ENCODE measurements at places on chromosomes 2 and 18. TPM values are rescaled to one million over a fixed set of nuclear protein-coding genes. Genes with fewer than 3 reads are reported as not detected.

GRCh38 chr18:22683196-22683676 lies 249.9 kb upstream of the RBBP8 start:
- no peaks in the 10 kb centered on the region for H3K27me3 ChIP-seq
- peaks cover 6% of the 10 kb centered on the region for H3K4me1 ChIP-seq
- peak overlapping the region; percentile 79 for H3K27ac ChIP-seq
- no peak overlapping the region for H3K4me3 ChIP-seq
- peak; percentile 96 for DNase-seq

- peaks cover 43% of the 10 kb centered on the region for H3K4me1 ChIP-seq
- H3K4me3 ChIP-seq: no peak overlapping the region
- H3K36me3 ChIP-seq: no peaks in the 10 kb centered on the region
- H3K27ac ChIP-seq: no peak overlapping the region
- DNase-seq: no peak
Observed at GRCh38 chr2:241279828-241280227, 35.6 kb downstream of the HDLBP start.

DNA sequence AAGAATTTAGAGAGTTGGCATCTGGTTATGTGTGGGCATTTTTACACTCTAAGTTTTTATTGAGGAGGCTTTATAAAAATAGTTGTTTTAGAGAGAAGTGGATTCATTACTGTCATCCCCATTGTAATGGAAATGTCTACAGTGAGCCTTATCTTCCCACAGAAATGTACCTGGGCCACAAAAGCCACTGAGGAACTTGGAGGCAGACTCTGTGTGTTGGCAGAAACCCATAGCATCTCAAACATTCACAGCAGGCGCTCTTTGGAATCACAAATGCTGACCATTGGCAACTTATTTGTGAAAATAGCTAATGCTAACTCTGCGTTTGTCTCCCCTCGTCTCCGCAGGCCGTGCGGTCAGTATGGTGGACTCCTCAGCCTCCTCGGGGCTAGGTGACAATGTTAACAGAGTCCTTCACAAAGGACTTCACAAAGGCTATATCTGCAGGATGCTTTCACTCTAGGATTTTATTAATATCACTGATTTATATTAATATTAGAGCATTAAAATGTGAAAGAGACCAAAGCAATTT lies 689.1 kb upstream of the POU3F3 start:
- no peak overlapping the region for H3K27ac ChIP-seq
- H3K27me3 ChIP-seq: no peaks in the 10 kb centered on the region
- no peaks in the 10 kb centered on the region for H3K4me1 ChIP-seq

- H3K36me3 ChIP-seq: no peaks in the 10 kb centered on the region
- no peak for DNase-seq
- no peak overlapping the region for H3K4me3 ChIP-seq
- H3K27me3 ChIP-seq: no peaks in the 10 kb centered on the region
- H3K27ac ChIP-seq: no peak overlapping the region
- no peaks in the 10 kb centered on the region for H3K4me1 ChIP-seq
Observed at GRCh38 chr2:118146315-118147283, 58.3 kb downstream of the INSIG2 start.

DNA sequence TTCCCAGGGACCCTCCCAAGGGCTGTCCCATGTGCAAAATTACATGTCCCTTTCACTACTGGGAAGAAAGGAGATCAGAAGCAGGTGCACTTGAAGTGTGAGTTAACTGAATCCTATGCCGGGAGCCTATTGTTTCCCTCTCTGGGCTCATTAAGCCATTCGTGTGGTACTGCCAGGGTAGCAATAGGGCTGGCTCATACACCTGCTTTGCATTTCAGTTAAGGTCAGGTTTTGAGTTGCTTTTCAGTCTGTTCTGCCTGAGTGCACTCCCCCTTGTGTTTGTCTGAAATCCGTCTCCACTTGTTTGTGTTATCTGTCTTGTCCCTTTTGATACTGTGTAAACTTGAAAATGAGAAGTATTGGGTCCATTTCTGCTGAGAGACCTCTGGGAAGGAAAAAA lies 1232.6 kb upstream of the NRXN1 start:
- H3K4me1 ChIP-seq: no peaks in the 10 kb centered on the region
- H3K4me3 ChIP-seq: no peak overlapping the region

GRCh38 chr2:199985625-199986207 lies 30.3 kb downstream of the MAIP1 start:
- no peaks in the 10 kb centered on the region for H3K36me3 ChIP-seq
- no peak overlapping the region for H3K27ac ChIP-seq
- peak; percentile 89 for DNase-seq
- H3K27me3 ChIP-seq: no peaks in the 10 kb centered on the region
- H3K4me3 ChIP-seq: no peak overlapping the region
- no peaks in the 10 kb centered on the region for H3K4me1 ChIP-seq

DNA sequence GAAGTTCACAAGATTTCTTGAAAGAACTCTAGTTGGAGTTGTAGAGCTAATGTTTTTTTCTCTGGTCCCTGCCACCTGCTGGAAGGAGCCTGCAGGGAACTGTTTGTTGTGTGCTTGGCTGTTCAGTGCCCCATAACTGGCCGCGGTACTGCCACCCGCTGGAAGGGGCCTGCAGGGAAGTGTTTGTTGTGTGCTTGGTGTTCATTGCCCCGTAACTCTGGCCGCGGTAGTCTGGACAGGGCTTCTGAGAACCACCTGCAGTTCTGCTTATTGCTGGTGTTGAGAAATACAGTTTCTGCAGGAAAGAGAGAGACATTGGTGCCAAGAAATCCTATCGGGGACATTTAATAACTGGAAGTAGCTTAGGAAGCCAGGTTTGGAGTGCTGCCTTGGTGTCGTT lies 58.1 kb downstream of the AGAP1 start:
- H3K36me3 ChIP-seq: no peaks in the 10 kb centered on the region
- DNase-seq: peak; percentile 86
- no peak overlapping the region for H3K4me3 ChIP-seq
- peaks cover 33% of the 10 kb centered on the region for H3K4me1 ChIP-seq

GRCh38 chr18:57077786-57078552 lies 68.9 kb upstream of the BOD1L2 start:
- no peaks in the 10 kb centered on the region for H3K4me1 ChIP-seq
- no peak for DNase-seq
- no peak overlapping the region for H3K27ac ChIP-seq
- no peaks in the 10 kb centered on the region for H3K36me3 ChIP-seq
- no peak overlapping the region for H3K4me3 ChIP-seq
- H3K27me3 ChIP-seq: peaks cover 15% of the 10 kb centered on the region

- no peak for DNase-seq
- H3K27ac ChIP-seq: no peak overlapping the region
- H3K27me3 ChIP-seq: no peaks in the 10 kb centered on the region
- no peaks in the 10 kb centered on the region for H3K36me3 ChIP-seq
- no peaks in the 10 kb centered on the region for H3K4me1 ChIP-seq
- no peak overlapping the region for H3K4me3 ChIP-seq
Observed at GRCh38 chr2:57598551-57598950, 448.1 kb upstream of the VRK2 start.

DNA sequence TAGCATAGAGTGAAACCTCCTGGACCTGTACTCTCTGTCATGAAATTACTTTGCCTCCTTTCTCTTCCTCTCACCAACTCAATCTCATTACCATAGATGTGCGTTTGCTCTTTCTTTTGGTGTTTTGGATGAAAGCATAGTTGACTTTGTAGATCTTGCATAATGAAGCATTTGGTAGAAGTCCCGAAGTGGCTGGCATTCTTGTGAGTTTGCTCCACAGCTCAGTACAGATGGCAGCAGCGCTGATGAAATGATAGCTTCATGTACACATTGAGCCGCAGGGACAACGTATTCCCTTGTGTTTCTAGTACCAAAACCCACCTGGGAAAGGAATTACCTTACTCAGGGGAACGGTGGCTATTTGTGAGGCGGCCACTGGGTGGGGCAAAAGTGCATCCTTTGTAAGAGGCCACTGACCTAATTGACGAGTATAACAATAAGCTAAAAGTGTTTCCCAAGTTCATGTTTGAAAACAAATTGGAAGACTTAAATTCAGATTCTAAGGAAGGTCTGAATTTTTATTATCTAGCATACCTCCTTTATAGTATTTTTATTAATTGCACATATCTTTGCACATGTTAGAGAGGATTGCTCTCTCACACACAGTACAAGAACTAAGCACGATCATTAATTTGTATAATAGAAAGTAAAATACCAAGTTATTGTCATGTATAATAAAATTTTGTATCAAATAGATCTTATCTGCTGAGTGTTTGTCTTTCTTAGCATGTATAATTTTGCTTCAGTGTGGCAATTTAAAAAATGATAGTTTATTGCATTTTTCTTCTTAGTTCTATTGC lies 25.4 kb upstream of the CDH7 start:
- DNase-seq: peak; percentile 60
- no peaks in the 10 kb centered on the region for H3K36me3 ChIP-seq
- H3K4me3 ChIP-seq: no peak overlapping the region
- H3K4me1 ChIP-seq: no peaks in the 10 kb centered on the region
- no peak overlapping the region for H3K27ac ChIP-seq
- H3K27me3 ChIP-seq: no peaks in the 10 kb centered on the region

- H3K4me1 ChIP-seq: no peaks in the 10 kb centered on the region
- no peak overlapping the region for H3K27ac ChIP-seq
- DNase-seq: no peak
- H3K4me3 ChIP-seq: no peak overlapping the region
Observed at GRCh38 chr2:198660501-198660900, 797.2 kb downstream of the SATB2 start.

DNA sequence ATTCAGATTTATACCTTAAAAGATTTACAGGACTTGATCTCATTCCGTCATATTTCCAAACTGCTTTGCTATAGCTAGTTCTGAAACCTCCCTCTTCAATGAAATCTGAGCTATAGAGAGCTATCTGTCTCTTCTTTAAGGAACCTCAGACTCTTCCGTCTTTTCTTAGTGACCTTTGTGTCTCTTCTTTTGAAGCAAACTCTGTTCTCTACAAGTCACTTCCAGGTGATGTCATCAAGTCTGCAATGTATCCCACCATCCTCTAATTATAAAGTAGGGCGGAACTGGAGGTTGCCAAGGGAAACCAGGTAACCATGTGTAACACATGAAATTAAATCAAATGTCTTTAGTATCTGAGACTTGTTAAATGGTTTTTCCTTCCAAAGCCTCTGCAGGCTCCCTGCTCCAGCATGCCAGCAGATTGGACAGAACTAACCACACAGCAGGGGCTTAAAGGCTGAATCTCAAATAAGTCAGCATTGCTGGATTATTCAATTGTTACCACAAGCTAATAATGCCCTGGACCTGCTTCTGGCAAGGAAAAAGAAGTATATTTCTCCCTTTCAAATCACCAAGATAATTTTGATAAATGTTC lies 41.2 kb upstream of the PEX13 start:
- DNase-seq: peak; percentile 17
- H3K4me3 ChIP-seq: no peak overlapping the region
- H3K36me3 ChIP-seq: no peaks in the 10 kb centered on the region
- H3K27ac ChIP-seq: peak overlapping the region; percentile 6

DNA sequence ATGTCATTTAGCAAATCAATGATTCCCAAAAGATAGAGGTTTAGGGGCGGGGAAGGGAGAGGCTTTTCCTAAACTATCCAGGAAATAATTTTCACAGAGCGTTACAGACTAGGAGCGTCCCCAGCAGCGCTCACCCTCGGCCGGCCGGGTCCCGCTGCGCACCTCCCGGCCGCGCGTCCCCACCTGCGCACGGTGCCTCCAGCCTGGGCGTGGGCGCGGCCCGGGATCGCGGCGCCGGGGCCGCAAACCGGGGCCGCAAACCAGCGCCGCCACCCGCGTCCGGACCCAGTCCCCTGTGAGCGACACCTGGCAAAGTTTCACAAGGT lies 684 bp upstream of the ZCCHC2 start:
- peak overlapping the region; percentile 89 for H3K4me3 ChIP-seq
- peak overlapping the region; percentile 94 for H3K27ac ChIP-seq
- H3K36me3 ChIP-seq: no peaks in the 10 kb centered on the region
- H3K4me1 ChIP-seq: peaks cover 13% of the 10 kb centered on the region
- H3K27me3 ChIP-seq: no peaks in the 10 kb centered on the region

- H3K4me1 ChIP-seq: no peaks in the 10 kb centered on the region
- H3K36me3 ChIP-seq: no peaks in the 10 kb centered on the region
- DNase-seq: no peak
- H3K4me3 ChIP-seq: no peak overlapping the region
- no peak overlapping the region for H3K27ac ChIP-seq
Observed at GRCh38 chr2:44075541-44075940, 79.8 kb upstream of the LRPPRC start.

- H3K4me1 ChIP-seq: no peaks in the 10 kb centered on the region
- no peaks in the 10 kb centered on the region for H3K36me3 ChIP-seq
- H3K27me3 ChIP-seq: no peaks in the 10 kb centered on the region
- DNase-seq: no peak
- H3K4me3 ChIP-seq: no peak overlapping the region
- H3K27ac ChIP-seq: no peak overlapping the region
Observed at GRCh38 chr18:36499938-36500337, 202.4 kb downstream of the FHOD3 start.

- no peak overlapping the region for H3K4me3 ChIP-seq
- H3K4me1 ChIP-seq: no peaks in the 10 kb centered on the region
- no peaks in the 10 kb centered on the region for H3K27me3 ChIP-seq
- no peak overlapping the region for H3K27ac ChIP-seq
Observed at GRCh38 chr18:42025974-42026625, 71.1 kb downstream of the PIK3C3 start.

DNA sequence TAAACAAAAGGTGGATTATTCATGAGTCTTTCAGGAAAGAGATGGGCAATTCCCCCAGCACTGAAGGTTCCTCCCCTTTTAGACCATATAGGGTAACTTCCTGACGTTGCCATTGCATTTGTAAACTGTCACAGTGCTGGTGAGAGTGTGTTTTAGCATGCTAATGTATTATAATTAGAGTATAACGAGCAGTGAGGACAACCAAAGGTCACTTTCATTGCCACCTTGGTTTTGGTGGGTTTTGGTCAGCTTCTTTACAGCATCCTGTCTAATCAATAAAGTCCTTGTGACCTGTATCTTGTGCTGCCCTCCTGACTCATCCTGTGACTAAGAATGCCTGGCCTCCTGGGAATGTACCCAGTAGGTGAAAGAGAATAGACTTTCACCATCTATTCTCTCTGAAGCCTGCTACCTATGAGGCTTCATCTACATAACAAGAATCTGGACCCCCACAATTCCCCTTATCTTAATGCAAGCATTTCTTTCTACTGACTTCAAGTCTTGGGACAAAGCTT lies 148.7 kb downstream of the CABLES1 start:
- no peak overlapping the region for H3K4me3 ChIP-seq
- H3K36me3 ChIP-seq: no peaks in the 10 kb centered on the region
- no peak for DNase-seq
- no peaks in the 10 kb centered on the region for H3K4me1 ChIP-seq

SNTG2 gene
- not detected for total RNA-seq

GYPC gene
- total RNA-seq: 38.6 TPM

SERPINB11 gene
- total RNA-seq: not detected

C2orf92 gene
- total RNA-seq: not detected

IL18R1 gene
- 10.1 TPM for total RNA-seq

PHLPP1 gene
- total RNA-seq: 48.1 TPM

GALR1 gene
- total RNA-seq: not detected

All from stomach (tissue), 19 donors.